ENCODE measurements at places on chromosomes 4 and X.

DNA sequence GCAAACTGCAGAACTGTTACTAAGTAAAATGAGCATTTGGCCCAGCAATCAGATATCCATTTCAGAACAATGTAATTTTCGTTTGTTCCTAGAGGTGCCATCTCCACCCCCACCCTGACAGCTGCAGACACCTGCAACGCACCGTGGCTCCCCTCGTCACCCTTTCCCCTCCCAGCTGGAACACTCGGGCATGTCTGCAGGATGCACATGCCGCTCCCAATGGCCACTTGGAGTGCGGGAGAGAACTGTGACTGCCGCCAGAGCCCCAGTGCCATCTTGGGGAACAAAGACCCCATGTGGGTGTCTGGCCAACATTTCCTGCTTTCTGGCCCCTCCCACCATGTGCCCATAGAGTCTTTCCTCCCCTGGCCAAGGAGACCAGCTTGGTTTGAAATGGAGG, 436.2 kb downstream of the PCDH10 start:
- no peak for DNase-seq

DNA sequence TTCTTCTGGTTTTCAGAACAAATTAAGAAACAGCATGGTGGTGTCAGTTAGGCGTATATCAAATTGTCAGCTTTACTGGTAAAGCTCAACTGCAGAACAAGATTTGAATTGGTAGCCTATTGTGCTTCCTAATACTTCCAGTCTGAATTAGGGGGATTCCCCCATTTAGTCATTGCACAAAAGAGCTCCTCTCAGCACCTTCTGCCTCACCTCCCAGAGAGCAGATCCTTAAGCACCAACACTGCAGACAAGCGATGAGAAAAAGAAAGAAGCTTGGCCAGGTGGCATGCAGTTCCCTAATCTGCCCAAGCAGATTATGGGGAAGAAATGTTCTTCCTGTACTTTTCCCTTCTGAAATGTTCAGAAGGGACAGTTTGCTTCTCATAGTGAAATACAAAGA, 9.2 kb downstream of the MAP9 start:
- no peak for DNase-seq

DNA sequence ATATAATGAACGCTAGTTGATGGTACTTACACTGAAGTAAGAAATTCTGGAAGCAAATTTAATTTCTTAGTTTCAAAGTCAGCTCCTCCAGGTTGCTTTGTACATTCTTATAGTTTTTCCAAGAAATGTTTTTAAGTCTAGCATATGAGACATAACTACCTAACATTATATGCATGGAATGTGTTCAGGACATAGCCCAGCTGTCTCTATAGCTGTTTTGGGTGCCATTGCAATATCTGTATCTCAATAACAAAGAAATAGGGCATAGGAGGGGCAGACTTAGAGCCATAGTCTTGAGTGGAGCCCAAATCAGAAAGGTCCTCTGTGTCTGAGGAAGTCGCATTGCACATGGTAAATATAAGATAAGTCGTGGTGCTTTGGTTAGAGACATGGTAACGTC, 143.4 kb downstream of the CBR4 start:
- DNase-seq = no peak

- DNase-seq = no peak
Measured at GRCh38 chr4:139035650-139036049, 20.1 kb downstream of the NOCT start.

GRCh38 chr4:6049985-6050384, 31.8 kb upstream of the C4orf50 start:
- no peak for DNase-seq

GRCh38 chr4:150609131-150609530, 27.2 kb downstream of the MAB21L2 start:
- DNase-seq = no peak

DNA sequence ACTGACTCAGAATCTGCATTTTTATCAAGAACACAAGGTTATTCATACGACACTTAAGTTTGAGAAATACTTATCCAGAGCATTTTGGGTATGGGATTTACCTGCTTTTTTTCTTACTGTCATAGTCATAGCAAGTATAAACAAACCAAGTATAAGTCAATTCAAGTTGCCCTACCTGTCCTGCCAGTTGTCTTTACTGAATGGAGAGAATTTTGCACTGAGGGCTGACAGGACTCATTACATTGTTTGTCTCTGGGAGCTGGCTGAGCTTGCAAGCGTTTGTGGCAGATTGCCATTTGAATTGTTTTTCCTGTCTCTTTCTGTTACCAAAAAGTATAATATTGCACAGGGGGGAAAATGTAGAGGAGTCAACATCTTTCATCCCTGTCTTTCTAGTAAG, 278.9 kb upstream of the MAGEC2 start:
- DNase-seq = no peak

- DNase-seq = no peak
Measured at GRCh38 chr4:87442889-87443288, 20.5 kb downstream of the NUDT9 start.

DNA sequence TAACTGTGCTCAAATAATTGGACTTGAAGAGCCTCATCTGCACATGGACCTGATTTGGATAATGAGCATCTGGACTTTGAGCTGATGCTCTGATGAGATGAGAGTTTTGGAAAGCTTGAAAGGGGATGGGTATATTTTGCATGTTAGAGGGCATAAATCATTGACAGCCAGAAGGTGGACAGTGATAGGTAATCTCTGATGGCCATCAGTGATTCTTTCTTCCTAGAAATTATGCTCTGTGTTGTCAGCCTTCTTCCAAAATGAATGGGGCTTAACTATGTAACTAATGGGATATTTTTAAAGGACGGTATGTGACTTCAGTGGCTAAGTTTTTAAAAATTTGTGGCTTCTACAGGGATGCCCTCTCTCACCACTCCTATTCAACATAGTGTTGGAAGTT, 334.0 kb downstream of the PTTG2 start:
- no peak for DNase-seq
